Neuronal stem cell (in vitro differentiated cells): ENCODE measurements at places on chromosomes 13 and 19.

GRCh38 chr13:88154001-88154400 is 482.8 kb downstream of the SLITRK5 start:
- DNase-seq, result no peak

GRCh38 chr19:18946918-18947317 is 5.9 kb upstream of the HOMER3 start:
- DNase-seq, result no peak

DNA sequence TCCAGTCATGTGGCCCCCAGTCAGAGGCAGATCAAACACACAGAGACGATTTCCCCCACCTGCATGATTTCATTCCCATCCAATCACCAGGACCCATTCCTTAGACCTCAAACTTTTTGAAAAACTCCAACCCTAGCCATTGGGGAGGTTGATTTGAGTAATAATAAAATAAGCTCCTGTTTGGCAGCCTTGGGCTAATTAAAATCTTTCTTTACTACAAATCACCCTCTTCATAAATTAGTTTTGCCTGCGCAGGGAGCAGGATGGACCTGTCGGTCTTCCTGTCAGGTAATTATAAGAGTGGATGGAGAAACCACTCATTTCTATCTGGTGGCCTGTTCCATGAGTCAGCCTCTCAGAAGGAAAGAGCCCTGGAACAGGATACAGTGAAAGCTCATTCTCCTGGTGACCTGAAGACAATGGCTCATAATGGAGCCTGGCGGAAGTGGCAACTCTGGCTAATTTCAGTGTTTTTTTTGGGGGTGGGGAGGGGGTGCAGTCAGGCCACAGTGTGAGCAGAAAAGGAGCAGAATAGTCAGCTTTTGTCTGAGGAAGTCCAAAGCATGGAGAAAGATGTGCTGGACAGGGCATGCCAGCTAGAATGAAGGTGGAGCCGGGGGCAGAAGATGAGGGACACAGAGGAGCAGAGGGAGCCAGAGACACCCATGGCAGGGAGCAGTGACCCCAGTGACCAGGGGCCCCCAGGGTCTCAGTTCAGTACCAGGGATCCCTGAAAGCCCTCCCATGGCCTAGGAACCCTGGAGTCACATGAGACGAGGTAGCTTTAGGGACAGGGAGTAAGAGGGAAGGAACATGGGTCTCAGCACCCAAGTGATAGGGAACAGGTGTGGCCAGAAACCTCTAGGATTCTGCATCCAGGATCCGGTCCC is 31.8 kb upstream of the PSG9 start:
- no peak for DNase-seq

GRCh38 chr19:8449830-8450229 is 5.1 kb downstream of the HNRNPM start:
- no peak for DNase-seq

GRCh38 chr13:19795956-19796355 is 13.2 kb upstream of the PSPC1 start:
- DNase-seq, result no peak

DNA sequence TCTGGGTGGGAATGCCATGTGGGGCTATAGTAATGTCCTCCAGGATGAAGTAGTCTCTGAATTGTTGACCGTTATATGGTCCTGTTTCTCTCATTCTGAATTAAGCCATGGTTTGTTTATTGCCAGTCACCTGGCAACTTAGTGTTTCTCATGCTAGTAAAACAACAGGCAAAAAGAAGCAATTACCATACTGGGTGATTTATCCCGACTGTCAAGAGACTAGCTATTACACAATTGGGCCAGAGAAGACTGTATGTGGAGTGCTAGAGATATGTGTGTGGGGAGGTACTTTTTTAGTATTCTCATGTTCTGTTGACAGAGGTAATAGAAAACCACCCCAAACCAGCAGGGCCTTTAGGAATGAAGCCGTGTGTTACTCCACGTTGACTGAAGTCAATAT is 258.2 kb downstream of the TDRD3 start:
- DNase-seq, result no peak

DNA sequence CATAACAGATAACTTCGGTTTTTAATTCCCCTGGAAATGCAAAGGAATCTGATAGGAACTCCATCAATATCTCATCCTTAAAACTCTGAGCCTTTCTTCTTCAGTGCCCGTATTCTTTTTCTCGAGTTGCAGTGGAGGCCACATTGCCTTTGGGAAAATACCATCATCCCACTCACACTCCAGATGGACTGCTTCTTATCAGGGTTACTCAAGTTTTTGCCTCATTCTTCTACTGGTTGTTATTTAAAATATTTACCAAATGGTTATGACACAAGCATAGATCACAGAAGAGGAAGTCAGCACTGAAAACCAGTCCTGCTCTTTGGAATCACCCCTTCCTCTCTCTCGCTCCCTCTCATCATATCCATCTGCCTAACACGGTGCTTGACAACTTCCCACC is 1020.5 kb upstream of the SLC10A2 start:
- no peak for DNase-seq

- no peak for DNase-seq
Measured at GRCh38 chr19:6267552-6268381, 12.0 kb downstream of the MLLT1 start.

DNA sequence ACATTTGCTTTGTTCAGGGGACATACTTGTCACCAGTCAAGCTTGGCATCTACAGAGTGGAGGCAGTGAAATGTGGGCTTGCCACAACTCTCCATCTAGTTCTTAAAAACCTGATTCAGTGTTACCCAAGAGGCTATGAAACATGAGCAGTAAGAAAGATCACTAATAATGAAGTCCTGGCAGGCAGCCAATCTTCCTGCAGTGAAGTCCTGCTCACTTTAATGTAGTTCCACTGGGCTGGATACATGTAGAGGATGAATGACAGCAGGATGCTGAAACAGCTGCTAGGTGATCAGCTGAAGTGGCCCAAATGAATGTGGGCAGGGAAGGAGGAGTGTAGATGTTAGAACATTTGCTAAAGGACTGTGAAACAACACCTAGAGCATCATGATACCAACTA is 1213.1 kb downstream of the OLFM4 start:
- DNase-seq, result no peak

GRCh38 chr19:55115446-55116065 is 1.9 kb downstream of the PPP1R12C start:
- no peak for DNase-seq

GRCh38 chr13:109476001-109476400 is 310.4 kb downstream of the IRS2 start:
- DNase-seq, result no peak

DNA sequence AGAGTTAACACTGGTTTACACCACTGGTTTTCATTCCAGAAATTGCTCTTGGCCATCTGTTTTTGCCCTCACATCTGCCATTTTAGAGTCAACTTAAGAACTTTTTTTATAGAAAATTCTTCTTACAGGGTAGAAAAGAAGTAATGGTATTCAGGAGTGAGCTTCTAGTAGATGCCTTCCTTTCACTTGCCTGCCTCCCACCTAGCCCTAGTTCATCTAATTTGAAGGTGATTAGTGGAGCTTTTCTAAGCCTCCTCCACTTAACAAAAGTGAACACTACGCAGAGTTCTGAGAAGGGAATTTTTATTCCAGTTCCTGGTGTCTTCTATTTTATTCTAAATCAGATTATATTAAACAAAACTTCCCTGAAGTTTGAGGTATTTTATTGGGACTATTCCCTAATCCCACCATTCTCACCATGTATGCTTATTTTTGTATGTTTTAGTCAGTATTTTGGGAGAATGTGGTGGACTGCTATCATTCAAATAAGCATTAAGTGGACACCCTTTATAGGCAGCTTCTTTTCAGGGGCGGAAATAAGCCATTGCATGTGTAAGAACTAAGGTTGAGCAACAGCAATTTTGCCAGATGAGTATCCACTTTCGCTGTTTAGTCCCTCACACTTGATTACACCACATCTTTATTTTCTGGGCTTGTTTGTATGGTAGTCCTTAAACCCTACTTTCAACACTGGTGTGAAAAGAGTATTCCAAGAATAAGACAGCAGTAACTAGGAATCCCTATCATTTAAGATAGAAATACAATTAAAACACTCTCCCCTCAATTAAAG is 156.9 kb downstream of the ENOX1 start:
- no peak for DNase-seq

- DNase-seq, result no peak
Measured at GRCh38 chr13:43039966-43040365, 16.6 kb downstream of the DNAJC15 start.

DNA sequence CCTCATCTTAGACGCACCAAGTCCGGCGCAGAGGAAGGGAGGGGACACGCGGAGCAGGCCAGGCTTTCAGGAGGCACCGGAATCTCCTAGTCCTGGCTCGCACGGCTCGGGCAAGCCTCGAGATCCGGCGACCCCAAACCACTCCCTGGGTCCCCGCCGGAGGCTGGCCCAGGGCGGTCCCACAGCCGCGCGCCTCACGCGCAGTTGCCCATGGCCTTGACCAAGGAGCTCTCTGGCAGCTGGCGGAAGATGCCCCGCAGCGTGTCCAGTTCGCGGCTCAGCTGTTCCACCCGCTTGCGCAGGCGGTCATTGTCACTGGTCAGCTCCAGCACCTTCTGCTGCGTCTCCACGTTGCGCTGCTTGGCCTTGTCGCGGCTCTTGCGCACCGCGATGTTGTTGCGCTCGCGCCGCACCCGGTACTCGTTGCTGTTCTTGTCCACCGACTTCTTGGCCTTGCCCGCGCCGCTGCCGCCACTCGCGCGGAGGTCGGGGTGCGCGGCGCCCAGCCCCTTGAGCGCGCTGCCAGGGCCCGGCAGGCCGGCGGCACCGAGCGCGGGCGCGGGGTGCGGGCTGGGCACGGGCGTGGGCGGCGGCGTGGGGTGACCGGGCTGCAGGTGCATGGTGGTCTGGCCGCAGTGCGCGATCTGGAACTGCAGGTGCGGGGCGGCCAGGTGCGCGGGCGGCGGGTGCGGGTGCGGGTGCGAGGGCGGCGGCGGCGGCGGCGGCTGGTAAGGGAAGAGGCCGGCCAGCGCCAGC is 1.0 kb downstream of the CEBPA start:
- no peak for DNase-seq

- no peak for DNase-seq
Measured at GRCh38 chr13:66375756-66376155, 854.4 kb downstream of the PCDH9 start.

DNA sequence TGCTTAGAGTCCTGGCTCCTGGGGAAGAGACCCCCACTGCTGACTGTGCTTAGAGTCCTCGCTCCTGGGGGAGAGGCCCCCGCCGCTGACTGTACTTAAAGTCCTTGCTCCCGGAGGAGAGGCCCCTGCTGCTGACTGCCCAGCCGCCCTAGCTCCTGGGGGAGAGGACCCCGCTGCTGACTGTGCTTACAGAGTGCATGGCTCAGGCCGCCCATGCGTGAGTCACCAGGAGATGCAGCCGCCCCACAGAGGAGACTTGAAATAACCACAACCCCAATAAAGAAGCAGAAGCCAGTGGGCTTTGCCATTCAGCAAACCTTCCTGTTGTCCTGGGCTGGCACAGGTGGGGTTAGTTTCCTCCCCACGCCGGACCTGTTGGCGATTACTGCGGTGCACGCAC is 79.2 kb upstream of the C13orf46 start:
- DNase-seq, result no peak

DNA sequence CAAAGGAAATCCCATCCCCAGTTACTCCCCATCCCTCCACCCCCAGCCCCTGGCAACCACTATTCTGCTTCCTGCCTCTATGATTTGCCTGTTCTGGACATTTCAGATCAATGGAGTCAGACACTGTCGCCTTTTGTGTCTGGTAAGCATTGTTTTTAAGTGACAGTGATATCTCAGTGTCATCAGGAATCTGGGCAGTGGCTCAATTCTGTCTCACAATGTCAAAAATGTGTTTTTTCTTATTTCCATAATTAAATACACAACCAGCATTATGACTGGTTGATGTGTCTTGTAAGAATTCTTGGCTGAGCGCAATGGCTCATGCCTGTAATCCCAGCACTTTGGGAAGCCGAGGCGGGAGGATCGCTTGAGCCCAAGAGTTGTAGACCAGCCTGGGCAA is 20.2 kb upstream of the PGLS start:
- DNase-seq, result no peak

GRCh38 chr19:53332484-53332883 is 1.1 kb upstream of the ZNF845 start:
- no peak for DNase-seq

- DNase-seq, result no peak
Measured at GRCh38 chr13:38705365-38705764, 18.5 kb downstream of the FREM2 start.
